ENCODE measurements at places on chromosomes 7 and 10.

GRCh38 chr10:100364735-100365391 lies 17.8 kb downstream of the SCD start:
- no peak for DNase-seq

DNA sequence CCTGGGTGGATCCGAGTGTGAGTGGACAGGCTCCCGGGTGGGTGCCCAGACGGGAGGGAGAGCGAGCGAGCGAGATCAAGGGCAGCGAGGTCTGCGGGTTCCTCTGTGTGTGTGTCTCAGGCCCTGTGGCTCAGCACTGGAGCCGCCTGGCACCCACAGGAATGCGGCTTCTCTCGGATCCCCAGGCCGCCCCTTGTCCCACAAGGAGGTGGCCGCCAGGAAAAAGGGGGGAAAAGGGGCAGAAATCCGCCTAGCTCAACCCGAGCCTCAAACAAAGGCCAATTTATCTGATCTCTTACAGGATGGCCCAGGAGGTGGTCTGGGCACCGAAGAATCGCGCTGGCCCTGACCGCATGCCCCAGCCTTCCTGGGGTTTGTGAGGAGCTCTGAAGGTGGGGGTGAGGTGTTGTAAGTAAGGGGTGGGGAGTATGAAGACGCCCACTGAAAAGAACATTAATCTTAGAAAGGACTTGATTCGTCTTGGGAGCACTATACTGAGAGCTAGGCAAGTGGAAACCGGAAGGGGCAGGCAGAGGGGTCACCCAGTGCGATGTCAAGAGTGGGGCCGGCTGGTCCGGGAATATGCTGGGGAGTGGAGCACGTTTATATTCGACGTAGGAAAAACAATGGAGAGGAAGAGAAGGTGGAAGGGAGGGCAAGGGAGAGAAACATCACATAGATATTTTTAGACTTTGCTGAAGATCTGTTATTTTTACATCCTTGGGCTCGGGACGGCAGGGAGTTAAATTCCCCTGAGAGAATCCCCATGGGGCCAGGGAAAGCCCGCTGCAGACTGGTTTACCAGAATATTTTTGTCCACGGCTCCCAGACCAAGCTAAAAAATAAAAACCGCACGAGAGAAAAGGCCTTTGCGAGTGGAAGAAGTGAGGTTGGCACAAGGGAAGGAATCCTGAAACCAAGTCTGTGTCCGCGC lies 7.2 kb downstream of the DLX5 start:
- no peak for DNase-seq

DNA sequence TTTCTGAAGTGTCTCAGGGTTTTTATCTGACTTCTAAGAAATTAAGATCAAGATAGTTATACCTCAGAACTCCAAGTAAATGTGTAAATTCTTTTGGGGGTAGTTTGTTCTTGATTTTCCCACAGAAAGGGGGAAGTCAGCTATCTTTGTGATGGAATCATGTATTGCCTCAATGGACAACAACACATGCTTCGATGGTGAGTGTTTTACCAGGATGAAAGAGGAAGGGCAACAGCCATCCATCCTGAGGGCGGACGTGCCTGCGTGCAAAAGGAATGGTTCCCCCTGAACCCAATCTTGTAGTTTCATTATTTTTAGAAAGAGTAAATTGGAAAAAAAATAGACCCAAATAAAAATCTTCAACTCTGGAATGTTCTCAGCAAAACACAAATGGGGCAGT lies 67.2 kb upstream of the ZPBP start:
- DNase-seq: no peak

- DNase-seq: no peak
These were observed 140.1 kb upstream of the JCAD start for GRCh38 chr10:30199376-30200016.

- DNase-seq: no peak
These were observed 568 bp upstream of the MEOX2 start for GRCh38 chr7:15686957-15687545.

DNA sequence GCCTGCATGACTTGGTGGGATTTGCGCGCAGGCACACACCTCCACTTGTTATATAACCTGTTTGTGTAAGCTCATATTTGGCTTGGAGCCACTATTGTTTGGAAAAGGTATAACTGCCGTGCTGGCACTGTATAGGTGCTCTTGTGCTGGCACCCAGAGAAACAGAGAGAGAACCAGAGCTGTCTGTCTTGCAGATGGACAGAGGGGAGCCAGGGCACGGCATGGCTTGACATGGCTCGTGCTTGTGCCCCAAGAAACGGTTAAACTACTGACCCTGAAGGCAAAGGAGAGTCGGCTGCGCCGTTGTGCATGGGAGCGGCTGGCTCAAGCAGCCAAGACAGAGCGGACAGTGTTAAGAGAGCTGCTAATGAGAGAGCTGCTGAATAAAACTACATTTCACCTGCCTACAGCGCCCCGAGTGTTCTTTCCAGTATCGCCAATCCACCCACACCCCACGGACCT lies 23.2 kb downstream of the RAPGEF5 start:
- no peak for DNase-seq
